ENCODE measurements at places on chromosomes 11 and 22.

DNA sequence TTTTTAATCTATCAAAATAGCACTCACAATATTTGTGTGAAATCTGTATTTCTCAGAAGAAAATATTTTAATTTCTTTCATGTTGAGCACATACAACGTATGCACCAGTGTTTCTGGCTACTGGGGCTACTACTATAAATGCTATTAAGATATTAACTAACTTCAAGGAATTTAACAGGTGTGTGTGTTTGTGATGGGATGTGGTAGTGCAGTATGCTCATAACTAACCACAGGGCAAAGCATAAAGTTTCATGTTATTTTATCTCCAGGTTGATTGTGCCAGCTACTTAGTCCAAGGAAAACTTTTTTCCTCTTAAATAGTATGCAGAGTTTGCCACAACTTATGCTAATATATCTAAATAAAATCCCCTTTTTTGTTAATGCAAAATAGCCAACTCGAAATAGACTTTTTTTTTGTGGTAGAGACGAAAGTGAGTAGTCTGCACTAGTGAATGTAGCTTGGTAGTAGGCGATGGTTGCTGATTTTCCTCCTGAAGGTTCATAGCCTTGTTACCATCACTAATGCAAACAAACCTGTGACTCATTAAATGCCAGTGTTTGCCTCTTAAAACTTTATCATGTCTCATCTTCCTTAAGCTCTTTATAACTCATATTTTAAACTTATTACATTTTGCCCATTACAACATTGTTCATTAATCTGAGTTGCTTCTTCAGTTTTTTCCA lies 565.5 kb upstream of the ANO3 start:
- H3K27ac ChIP-seq, result no peak overlapping the region
- DNase-seq, result no peak
- H3K4me1 ChIP-seq, result no peaks in the 10 kb centered on the region
- H3K36me3 ChIP-seq, result no peaks in the 10 kb centered on the region

GRCh38 chr11:105825141-105825540 lies 196.9 kb downstream of the MSANTD4 start:
- no peaks in the 10 kb centered on the region for H3K4me1 ChIP-seq
- H3K27me3 ChIP-seq, result no peaks in the 10 kb centered on the region
- DNase-seq, result no peak
- H3K4me3 ChIP-seq, result no peak overlapping the region

DNA sequence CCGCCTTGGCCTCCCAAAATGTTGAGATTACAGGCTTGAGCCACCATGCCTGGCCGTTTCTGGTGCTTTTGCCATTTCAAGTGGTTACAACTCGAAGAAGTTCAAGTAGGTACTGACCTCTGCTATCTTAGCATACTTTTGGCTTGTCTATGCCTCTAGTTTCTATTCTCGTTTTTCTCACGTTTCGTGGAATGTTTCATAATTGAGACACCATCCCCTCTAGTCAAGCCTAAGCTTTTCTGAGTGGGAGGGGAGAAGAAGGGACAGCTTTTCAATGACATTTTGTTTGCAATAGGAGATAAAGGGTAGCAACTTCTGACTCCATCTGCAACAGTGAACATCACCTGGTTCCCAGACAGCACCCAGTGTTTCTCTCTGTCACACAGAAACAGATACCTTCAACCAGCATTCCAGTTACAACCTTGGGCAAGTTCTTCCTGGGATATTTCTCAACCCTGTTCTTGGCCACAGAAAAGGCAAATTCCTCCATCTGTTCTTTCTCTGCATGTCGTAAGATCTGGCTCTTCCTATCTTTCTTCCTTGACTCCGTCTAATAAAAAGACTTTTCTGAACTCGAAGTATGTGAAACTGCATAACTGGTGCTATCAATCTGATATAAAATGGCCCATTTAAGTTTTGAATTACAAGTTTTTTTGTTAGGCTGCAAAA lies 25.5 kb downstream of the DDI1 start:
- H3K36me3 ChIP-seq, result no peaks in the 10 kb centered on the region
- no peaks in the 10 kb centered on the region for H3K4me1 ChIP-seq
- no peak overlapping the region for H3K27ac ChIP-seq

GRCh38 chr11:106399624-106400023 lies 322.2 kb downstream of the AASDHPPT start:
- H3K36me3 ChIP-seq, result no peaks in the 10 kb centered on the region
- no peak overlapping the region for H3K4me3 ChIP-seq
- H3K27ac ChIP-seq, result peak overlapping the region; percentile 88
- peaks cover 22% of the 10 kb centered on the region for H3K4me1 ChIP-seq
- DNase-seq, result no peak
- no peaks in the 10 kb centered on the region for H3K27me3 ChIP-seq

DNA sequence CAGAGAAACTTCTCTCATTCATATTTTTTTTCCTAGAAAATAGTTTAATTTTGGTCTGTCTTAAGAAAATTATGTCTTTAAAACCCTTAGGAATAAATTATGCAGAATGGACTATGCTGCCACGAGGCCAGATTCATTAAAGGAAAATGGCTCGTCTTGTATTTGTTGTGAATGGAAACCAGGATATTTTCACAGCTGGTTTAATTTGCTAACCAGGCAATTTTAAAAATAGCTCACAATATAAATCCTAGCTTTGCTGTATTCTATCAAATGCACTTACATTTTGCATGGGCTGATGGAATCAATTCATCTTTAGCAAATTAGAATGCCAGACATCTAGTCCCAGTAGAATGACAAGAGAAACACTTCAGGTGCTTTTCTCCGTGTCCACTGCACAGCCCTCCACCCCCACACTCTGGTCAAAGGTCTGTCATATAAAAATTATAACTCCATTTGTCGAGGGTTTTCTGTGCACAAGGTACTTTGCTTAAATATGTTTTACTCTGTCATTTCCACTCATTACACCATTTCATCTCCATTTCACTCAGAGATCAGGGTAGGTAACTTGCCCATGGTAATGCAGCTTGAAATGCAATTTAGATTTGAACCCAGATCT lies 20.3 kb upstream of the TNRC6B start:
- H3K27ac ChIP-seq, result no peak overlapping the region
- DNase-seq, result no peak
- H3K4me1 ChIP-seq, result peaks cover 11% of the 10 kb centered on the region
- no peaks in the 10 kb centered on the region for H3K36me3 ChIP-seq
- no peak overlapping the region for H3K4me3 ChIP-seq

DNA sequence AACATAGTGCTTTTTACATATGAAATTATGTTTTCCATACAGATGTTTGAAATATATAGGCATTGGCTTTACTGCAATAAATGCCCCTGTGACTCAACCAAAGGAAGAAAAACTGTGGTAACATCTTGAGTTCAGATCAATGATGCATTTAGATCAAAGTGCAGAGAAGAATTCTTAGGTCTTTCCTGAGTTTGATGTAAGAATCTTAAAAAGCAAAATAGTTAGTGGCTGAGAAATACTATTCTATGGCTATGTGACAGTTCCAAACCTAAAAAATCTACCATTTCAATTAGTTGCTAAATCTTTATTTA lies 93.7 kb downstream of the SOX6 start:
- no peak for DNase-seq
- H3K27me3 ChIP-seq, result no peaks in the 10 kb centered on the region
- H3K4me3 ChIP-seq, result no peak overlapping the region
- H3K36me3 ChIP-seq, result no peaks in the 10 kb centered on the region

DNA sequence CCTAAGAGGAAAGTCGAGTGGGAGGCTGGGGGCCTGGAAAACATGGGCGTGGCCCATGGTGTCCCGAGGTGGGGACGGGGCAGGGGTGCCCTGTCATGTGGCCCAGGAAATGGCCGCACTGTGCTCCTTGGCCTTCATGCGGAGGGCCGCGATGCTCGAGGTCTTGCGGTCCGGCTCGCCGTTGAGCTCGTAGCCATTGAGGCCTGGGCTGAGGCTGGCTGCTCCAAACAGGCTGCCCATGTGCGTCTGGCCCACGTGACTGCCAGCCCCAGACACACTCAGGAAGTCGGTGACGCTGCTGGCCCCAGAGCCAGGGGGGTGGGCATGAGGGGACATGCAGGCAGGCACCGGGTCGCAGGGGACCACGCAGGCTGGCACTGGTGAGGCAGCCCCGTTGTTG lies 45.2 kb downstream of the ALX4 start:
- no peaks in the 10 kb centered on the region for H3K27me3 ChIP-seq
- no peak overlapping the region for H3K27ac ChIP-seq
- DNase-seq, result no peak
- peaks cover 21% of the 10 kb centered on the region for H3K4me1 ChIP-seq
- peaks cover 94% of the 10 kb centered on the region for H3K36me3 ChIP-seq

GRCh38 chr11:87660926-87661660 lies 514.1 kb downstream of the RAB38 start:
- DNase-seq, result no peak
- H3K27me3 ChIP-seq, result no peaks in the 10 kb centered on the region

GRCh38 chr11:31720225-31720624 lies 90.9 kb downstream of the PAX6 start:
- H3K27ac ChIP-seq, result no peak overlapping the region
- no peaks in the 10 kb centered on the region for H3K36me3 ChIP-seq
- no peak overlapping the region for H3K4me3 ChIP-seq
- no peaks in the 10 kb centered on the region for H3K27me3 ChIP-seq

DNA sequence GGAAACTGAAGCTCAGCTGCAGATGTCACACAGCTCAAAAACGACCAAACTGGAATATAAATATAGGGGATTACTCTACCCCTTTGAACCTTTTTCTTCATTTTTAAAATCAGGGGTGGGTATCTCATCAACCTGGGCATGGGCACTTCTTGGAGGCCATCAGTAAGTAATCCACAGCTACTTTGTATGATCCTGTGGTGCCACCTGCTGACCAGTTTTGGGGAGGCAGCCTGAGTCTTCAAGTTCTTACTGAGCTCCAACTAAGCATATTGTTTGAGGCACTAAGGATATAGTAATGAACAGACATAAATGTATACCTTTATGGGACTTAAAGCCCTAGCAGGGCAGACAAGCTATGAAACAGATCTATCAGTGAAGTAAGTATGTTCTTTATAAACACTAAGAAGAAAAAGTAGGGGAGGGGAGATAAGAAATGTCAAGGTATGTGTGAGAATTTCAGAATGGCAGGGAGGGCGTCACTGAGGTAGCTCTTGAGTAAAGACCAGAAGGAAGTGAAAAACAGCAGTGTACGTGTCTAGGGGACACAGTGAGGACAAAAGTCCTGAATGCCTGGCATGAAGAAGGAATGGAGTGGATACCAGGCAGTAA lies 18.4 kb downstream of the TUB start:
- no peak overlapping the region for H3K27ac ChIP-seq
- H3K4me3 ChIP-seq, result no peak overlapping the region
- no peaks in the 10 kb centered on the region for H3K27me3 ChIP-seq
- no peaks in the 10 kb centered on the region for H3K36me3 ChIP-seq
- DNase-seq, result peak; percentile 54

DNA sequence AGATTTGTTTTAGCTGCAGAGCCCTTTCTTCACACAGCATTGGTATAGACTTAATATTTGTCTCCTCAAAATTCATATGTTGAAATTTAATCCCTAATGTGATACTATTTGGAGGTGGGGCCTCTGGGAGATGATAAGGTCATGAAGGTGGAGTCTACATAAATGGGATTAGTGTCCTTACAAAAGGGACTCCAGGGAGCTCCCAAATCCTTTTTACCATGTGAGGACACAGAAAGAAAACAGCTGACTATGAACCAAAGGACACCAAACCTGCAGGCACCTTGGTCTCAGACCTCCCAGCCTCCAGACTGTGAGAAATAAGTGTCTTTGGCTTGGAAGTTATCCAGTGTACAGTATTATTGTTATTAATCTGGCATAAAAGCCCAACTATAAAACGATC lies 10.2 kb downstream of the SLC35F2 start:
- no peaks in the 10 kb centered on the region for H3K36me3 ChIP-seq
- no peak for DNase-seq
- H3K4me3 ChIP-seq, result no peak overlapping the region
- H3K27me3 ChIP-seq, result no peaks in the 10 kb centered on the region
- H3K4me1 ChIP-seq, result no peaks in the 10 kb centered on the region

GRCh38 chr11:10072142-10072541 lies 221.9 kb downstream of the SBF2 start:
- no peaks in the 10 kb centered on the region for H3K27me3 ChIP-seq
- no peaks in the 10 kb centered on the region for H3K36me3 ChIP-seq
- H3K4me1 ChIP-seq, result 0 out of 2 replicates have a peak, but pooled peaks cover 11% of the 10 kb centered on the region
- H3K27ac ChIP-seq, result no peak overlapping the region

- peak; percentile 85 for DNase-seq
- peak overlapping the region; percentile 70 for H3K4me3 ChIP-seq
- H3K27ac ChIP-seq, result peak overlapping the region; percentile 72
- H3K36me3 ChIP-seq, result peaks cover 11% of the 10 kb centered on the region
- H3K27me3 ChIP-seq, result no peaks in the 10 kb centered on the region
- peaks cover 8% of the 10 kb centered on the region for H3K4me1 ChIP-seq
Observed at GRCh38 chr11:16606784-16607674, 131.4 kb upstream of the C11orf58 start.

- H3K27ac ChIP-seq, result no peak overlapping the region
- peaks cover 66% of the 10 kb centered on the region for H3K27me3 ChIP-seq
- no peaks in the 10 kb centered on the region for H3K36me3 ChIP-seq
- no peak overlapping the region for H3K4me3 ChIP-seq
- H3K4me1 ChIP-seq, result no peaks in the 10 kb centered on the region
Observed at GRCh38 chr11:14973621-14974514, 1.7 kb upstream of the CALCA start.

GRCh38 chr22:42855211-42855610 lies 1.9 kb downstream of the ARFGAP3 start:
- H3K4me3 ChIP-seq, result no peak overlapping the region
- H3K36me3 ChIP-seq, result peaks cover 17% of the 10 kb centered on the region
- no peak overlapping the region for H3K27ac ChIP-seq
- DNase-seq, result no peak

DNA sequence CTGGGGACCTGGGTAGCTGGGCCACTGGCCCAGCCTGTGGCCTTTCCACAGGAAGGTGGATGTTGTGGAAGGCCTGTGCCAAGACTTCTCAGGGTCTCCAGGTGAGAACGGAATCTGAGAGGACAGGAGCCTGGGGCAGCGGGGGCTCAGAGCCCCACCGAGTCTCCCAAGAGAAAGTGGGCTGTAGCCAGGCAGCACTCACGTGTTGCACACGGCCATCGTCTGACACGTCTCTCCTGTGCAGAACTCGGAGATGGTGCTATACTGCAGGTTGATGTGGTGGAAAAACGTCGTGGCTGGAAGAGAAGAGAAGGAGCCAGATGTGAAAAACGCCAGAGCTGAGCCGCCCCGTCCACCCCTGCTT lies 6.4 kb downstream of the MOB2 start:
- no peak for DNase-seq
- no peaks in the 10 kb centered on the region for H3K36me3 ChIP-seq
- H3K27me3 ChIP-seq, result no peaks in the 10 kb centered on the region

GRCh38 chr11:121559606-121560200 lies 106.9 kb upstream of the SORL1-AS1 start:
- H3K4me1 ChIP-seq, result no peaks in the 10 kb centered on the region
- no peak for DNase-seq
- H3K27me3 ChIP-seq, result no peaks in the 10 kb centered on the region
- H3K4me3 ChIP-seq, result no peak overlapping the region

DNA sequence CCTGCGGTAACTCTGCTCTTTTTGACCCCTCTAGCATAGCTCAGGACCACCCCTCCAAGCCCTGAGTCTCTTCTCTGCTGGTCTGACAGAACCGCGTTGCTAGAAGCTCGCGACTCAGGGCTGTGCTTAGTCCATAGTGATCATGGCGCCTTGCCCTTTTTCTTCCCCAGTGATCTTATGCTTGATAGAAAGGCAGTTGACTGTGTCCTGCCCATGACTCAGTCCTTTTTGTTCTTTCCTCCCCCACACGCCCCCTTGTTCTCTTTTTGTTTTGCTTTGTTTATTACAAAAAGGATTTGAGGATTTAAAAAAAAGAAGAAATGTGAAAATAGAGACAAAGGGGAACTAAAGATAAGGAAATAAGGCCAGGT lies 17.5 kb downstream of the IL17RA start:
- H3K27ac ChIP-seq, result no peak overlapping the region
- H3K4me1 ChIP-seq, result no peaks in the 10 kb centered on the region
- H3K27me3 ChIP-seq, result no peaks in the 10 kb centered on the region
- DNase-seq, result no peak
- no peak overlapping the region for H3K4me3 ChIP-seq

Measured in SJSA1 (cell line).